ENCODE measurements at places on chromosomes 1 and 21.
A peak's percentile ranks its signal among the peaks of the same experiment; 100 is the strongest.

- H3K4me1 ChIP-seq, result peaks cover 34% of the 10 kb centered on the region
- peaks cover 20% of the 10 kb centered on the region for H3K36me3 ChIP-seq
- H3K27ac ChIP-seq, result no peak overlapping the region
- no peaks in the 10 kb centered on the region for H3K27me3 ChIP-seq
- peak overlapping the region; percentile 71 for H3K4me3 ChIP-seq
Measured at GRCh38 chr1:155256058-155256852, 972 bp upstream of the ENTREP3 start.

DNA sequence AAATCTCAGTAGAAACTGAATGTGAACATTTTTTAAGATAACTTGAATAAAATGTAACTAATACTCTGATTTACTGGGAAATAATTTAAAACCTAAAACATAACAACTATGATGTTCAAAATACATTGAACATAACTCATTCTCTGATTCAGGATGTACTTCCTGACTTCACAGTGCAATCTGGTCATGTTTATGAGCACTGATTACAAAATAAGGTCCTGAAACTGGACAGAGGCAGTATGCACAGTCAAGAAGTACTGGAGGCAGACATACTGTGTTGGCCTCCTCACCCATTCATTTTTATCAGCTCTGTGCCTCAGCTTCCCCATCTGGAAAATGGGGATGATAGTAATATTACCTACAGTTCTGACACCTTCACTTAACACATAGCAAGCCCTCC is 651.3 kb downstream of the PTPRC start:
- H3K27ac ChIP-seq, result no peak overlapping the region
- peaks cover 26% of the 10 kb centered on the region for H3K27me3 ChIP-seq
- no peaks in the 10 kb centered on the region for H3K4me1 ChIP-seq
- H3K36me3 ChIP-seq, result no peaks in the 10 kb centered on the region
- no peak for DNase-seq

- no peak overlapping the region for H3K4me3 ChIP-seq
- H3K27me3 ChIP-seq, result peaks cover 25% of the 10 kb centered on the region
- H3K4me1 ChIP-seq, result no peaks in the 10 kb centered on the region
- no peak overlapping the region for H3K27ac ChIP-seq
- no peaks in the 10 kb centered on the region for H3K36me3 ChIP-seq
- DNase-seq, result no peak
Measured at GRCh38 chr1:90048043-90048442, 53.1 kb downstream of the ZNF326 start.

GRCh38 chr1:225684741-225685140 is 31.8 kb upstream of the ENAH start:
- no peak overlapping the region for H3K27ac ChIP-seq
- no peak for DNase-seq
- H3K36me3 ChIP-seq, result no peaks in the 10 kb centered on the region
- peaks cover 18% of the 10 kb centered on the region for H3K27me3 ChIP-seq
- H3K4me1 ChIP-seq, result no peaks in the 10 kb centered on the region

GRCh38 chr1:100452641-100453040 is 85.3 kb upstream of the GPR88 start:
- peak overlapping the region; percentile 95 for H3K27ac ChIP-seq
- H3K4me1 ChIP-seq, result peaks cover 82% of the 10 kb centered on the region
- DNase-seq, result no peak
- H3K36me3 ChIP-seq, result peaks cover 51% of the 10 kb centered on the region
- H3K4me3 ChIP-seq, result no peak overlapping the region

DNA sequence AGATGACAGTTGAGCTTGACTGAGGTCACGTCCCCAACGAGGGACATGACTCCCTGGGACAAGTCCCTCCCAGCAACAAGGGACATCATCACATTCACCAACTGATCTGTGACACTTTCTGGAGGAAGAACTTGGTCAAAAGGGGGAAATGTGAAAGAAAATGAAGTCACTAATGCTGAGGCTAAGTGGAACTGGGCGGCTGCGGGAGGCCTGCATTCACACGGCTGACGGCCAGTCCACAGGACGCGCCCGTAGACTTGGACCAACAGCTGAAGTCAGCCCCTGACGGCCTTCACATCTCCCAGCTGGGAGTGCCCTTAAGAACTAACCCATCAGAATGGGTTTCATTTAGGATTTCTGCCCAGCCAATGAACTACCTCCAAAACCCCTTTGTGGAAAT is 26.6 kb downstream of the POFUT2 start:
- peaks cover 10% of the 10 kb centered on the region for H3K27me3 ChIP-seq
- DNase-seq, result peak; percentile 22
- no peak overlapping the region for H3K27ac ChIP-seq
- peaks cover 20% of the 10 kb centered on the region for H3K36me3 ChIP-seq

Data from activated CD8-positive, alpha-beta memory T cell treated with anti-CD3 and anti-CD28 coated beads, Interleukin-2, amount 10 ng/mL, durations not matched to agents 7 days and 5 days (primary cell).